ENCODE measurements at places on chromosomes 7 and 10.

DNA sequence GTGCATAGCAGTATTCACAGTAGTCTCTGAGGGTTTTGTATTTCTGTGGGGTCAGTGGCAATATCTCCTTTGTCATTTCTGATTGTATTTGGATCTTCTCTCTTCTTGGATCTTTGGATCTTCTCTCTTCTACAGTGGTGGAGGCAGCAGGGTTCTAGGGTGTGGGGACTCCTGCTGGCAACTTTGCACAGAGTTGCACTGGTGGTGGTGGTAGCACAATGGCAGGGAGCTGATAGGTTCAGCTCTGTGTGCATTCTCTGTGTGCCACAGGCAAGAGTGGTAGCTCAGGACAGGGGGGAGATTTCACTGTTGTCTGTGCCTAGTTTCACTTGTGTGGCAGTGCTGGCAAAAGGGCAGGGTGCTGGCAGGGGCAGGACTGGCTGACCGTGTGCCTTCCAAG lies 35.1 kb upstream of the PRSS37 start:
- DNase-seq = no peak

GRCh38 chr7:15688911-15689310 lies 2.4 kb upstream of the MEOX2 start:
- no peak for DNase-seq

DNA sequence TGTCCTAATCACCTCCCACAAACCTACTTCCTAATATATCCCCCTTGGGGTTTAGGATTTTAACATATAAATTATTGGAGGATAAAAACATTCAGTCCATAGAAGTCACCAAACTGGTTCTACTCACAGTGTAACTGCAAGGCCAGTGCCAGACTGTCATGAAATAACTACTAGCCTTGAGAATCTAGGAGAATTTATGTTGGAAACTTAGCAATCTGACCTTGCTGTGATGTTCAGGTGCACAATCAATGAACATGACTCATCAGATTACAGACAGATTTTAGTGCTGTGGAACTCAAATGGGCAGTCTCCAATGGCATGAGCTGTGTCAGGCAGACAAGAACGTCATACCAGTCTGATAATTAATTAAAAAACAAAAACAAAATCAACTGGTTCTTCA lies 571.4 kb upstream of the IGFBP3 start:
- no peak for DNase-seq

- no peak for DNase-seq
These were observed 27.3 kb upstream of the CADPS2 start for GRCh38 chr7:122913608-122914007.

DNA sequence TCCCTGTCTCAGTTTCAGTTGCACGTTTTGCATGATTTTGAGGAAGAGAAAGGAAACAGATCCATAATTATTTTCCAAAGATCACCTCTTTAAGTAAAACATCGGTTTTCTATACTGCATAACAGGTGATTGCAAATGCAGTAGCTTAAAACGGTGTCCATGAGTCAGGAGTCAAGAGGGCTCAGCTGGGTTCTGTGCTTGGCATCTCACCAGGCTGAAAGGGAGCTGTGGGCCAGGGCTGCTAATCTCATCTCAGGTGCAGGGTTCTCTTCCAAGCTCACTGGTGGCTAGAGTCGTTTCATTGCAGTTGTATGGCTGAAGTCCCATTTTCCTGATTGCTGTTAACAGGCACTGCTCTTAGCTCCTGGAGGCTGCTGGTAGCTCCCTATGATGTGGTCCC lies 57.0 kb upstream of the PRKCQ start:
- DNase-seq = no peak

GRCh38 chr7:144022169-144022568 lies 22.0 kb downstream of the OR6B1 start:
- DNase-seq = no peak

GRCh38 chr10:101140950-101141615 lies 10.0 kb downstream of the TLX1 start:
- no peak for DNase-seq

DNA sequence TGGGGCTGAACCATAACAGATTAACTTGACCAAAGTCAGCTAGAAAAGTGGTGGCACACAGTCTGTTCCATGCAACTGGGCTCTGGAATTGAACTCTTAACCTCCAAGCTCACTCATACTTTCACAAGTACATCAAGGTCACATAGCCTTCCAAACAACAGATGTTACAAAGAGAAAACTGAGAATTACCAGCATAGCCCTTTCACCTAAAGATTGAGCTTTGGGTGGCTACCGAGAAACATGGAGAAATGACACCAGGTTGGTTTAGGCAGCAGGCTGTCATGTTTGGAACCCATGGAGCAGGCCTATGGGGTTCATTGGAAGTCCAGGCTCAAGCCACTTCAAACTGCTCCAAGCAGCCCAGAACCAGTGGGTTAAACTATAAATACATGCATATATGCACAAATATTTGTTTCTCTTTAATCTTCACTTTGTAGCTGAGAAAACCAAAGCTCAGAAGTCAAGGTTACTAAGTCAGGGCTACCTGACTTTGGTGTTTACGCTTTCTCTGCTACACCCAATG lies 59.1 kb downstream of the MALSU1 start:
- no peak for DNase-seq

DNA sequence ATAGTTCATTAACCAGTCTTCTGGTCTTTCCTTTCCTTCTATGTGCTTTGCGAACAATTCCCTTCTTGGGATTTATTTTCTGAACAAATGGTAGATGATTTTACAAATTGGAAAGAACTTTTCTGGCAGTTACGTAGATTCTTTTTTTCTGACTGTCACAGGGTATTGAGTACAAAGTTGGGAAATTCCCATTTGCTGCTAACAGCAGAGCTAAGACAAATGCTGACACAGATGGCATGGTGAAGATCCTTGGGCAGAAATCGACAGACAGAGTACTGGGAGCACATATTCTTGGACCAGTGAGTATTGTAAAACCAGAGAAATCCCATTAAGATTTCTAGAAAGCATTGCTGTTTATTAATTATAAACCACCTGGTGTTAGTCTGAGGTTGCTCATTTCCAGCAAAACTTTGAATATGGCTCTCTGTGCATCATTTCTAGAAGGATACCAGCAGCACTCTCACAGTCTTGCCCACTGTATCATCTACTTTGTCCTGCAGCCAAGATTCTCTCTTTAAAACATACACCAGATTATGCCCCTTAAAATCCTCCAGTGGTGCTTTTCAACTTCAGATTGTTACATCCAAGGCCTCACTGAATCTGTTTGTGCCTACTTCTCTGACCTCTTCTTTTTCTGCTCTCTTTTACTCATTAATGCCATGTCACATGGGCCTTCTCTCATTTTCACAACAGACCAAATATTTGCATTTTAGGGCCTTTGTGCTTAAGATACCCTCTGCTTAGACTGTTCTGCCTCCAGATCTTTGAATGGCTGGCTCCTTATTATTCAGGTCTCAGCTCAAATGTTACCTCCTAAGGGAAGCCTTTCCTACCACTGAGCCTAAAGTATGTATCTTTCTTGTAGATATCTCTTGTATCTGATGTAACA lies 27.0 kb downstream of the DLD start:
- DNase-seq = no peak

DNA sequence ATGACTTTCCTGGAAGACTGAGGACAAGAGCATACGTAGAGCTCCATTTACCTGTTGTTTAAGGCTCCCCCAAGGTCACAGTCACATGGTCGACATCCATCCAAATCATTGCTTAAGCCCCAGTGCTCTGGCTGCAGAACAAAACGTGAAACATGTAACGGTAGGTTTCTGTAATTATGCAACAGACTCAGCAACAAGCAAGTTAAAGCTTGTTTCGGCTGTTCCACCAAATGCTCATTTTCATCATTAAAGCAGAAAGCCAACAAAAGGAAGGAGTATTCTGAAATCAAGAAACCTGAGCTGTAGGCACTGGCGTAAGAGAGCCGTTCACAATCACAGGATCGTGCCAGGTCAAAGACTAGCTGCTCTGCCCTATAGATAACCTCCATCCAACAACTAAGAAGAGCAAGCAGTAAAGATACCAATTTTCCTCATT lies 30.0 kb downstream of the LAMB1 start:
- no peak for DNase-seq

DNA sequence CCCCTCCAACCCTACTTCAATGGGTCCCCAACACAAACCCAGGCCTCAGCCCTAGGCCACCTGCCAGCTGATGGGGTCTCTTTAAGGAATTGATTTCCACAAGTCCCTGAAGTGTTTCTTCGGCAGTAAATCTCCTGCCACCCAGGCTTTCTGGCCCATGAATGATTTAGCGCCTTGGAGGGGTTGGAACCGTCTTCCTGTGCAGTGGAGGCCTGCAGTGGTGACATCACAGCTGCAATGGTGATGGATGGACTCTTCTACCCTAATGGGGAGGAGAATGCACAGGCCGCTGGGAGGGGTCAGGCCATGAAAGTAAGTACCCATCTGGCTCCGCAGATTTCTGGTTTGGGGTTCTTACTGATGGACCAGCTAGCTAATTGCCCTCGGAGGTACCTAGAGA lies 163.8 kb downstream of the UBE2H start:
- no peak for DNase-seq

DNA sequence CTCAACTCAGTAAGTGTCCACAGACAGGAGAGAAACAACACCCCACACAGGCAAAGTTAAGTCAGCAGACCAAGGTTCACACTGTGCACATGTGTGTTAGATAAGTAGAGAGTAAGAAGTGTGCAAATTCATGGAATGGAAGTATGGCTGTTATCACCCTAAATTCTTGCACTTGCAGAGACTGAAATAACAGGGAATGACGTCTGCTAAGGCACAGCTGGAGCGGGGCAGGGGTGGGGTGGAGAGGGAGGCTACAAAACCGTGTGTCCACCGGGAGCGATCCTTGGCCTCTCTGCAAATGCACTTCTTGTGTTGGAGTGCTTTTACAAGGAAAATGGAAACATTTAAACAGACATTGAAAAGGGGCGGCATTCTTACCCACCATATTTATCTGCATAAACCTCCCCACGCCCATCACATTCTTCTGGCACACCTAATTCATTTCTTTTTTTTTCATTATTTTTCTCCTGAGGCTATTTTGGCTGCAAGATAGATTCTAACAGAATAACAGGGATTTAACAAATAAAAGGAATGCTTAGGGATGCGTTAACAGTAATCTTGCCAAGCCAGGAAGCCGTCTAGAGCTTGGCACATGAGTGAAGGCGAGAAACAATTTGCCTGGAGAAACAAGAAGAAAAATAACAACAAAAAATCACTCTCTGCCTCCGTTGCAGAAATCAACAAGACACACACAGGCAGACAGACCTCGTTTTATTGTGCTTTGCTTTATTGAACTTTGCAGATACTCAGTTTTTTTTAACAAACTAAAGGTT lies 30.1 kb downstream of the TNS3 start:
- no peak for DNase-seq

GRCh38 chr10:126374435-126374834 lies 13.8 kb downstream of the ADAM12 start:
- no peak for DNase-seq

GRCh38 chr10:78291722-78292121 lies 258.1 kb downstream of the RPS24 start:
- no peak for DNase-seq

DNA sequence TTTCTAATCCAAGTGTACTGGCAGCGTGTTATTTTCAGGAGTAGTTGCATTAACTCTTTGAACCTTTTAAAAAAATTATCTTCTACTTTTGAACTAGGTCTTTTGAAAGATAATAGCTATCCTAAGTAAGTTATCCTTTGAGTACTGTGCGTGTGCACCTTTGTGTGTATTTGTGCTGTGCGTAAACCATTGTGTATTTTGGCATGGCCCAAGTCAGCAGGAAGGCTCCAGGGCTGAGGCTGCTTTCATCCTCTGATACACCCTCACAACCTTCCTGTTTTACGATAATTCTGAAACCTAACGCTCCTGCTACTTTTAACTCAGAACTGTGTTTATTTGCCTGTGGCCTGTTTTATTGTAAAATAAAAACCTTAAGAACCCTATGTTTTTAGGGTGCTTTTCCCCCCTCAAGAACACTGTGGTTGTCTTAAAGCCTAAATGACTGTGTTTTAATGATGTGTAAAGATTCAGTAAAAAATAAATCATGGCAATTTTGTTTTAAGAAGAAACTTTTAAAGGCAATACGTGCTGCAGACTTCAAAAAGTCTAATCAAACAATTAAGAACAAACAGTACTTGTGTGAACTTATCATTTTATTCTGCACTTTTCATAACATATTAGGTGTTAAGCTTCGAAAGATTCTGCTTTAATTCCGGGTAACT lies 57.5 kb downstream of the HDAC9 start:
- DNase-seq = no peak

DNA sequence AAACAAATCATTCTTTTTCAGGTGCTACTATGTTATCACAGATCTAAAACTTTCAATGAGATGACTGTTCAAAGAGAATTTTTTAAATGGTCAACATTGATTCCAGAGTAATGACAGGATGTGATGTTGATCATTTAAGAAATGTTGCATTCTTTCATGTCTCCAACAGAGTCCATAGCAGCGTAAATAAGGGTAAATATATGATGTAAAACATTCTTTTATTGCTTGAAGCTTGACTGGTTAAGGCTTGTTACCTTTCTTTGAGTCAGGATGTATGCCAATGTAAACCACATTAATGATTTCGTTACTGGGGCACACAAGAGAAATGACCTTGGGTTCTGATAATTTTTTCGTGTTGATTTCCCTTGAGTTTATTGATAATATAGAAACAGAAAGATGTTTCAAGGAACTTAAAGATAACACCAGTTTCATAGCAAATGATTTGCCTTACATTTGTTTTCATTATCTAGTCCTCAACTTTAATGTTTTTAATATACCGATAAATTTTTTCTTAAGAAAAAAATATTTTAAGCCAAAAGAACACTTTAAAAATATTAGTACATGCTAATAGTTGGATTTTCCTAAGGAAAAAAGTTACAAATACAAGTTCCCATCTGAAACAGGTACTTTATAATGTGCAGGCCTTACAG lies 3.5 kb downstream of the STK17A start:
- no peak for DNase-seq

DNA sequence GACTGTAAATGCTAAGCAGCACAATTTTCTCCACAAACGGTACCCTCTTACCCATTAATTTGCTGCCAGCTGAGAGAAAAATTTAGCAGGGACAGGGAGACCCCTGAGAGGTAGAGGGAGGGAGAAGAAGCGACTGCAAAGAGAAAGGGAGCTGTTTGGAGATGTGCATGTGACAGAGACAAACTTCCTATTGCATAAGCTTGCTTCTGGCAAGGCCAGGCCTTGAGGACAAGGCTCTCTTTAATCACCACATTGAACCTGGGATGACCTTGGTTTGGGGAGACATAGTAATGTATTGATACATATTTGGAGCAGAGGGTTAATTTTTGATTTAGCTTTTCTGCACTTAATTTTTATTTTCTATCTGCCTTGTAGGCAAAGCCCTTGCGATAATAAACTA lies 31.1 kb upstream of the HIBADH start:
- no peak for DNase-seq

GRCh38 chr7:107999779-108000560 lies 3.0 kb downstream of the LAMB1 start:
- DNase-seq = no peak

DNA sequence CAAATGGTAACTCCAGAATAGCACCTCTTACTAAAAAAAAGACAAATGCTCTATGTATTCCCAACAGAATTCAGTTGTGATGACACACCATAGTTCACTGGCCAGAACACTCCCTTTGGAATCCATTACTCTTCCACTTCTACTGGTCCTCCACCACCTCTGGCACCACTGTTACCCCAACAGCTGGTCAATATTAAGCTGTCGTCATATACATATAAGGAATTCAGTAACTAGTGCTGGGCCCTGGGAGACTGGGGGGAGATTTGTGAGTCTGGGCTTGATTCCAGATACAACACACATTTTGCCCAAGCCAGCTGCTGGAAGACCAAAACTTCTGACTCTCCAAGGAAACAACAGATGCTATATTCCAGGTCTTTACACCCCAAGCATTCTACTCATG lies 26.0 kb upstream of the ITGA8 start:
- DNase-seq = peak; percentile 74

GRCh38 chr7:124856299-124856888 lies 73.2 kb downstream of the POT1 start:
- peak; percentile 13 for DNase-seq
